PC-9 (cell line): ENCODE measurements at places on chromosomes 5 and 9. TPM values are rescaled to one million over a fixed set of nuclear protein-coding genes. Genes with fewer than 3 reads are reported as not detected.

- no peak overlapping the region for H3K4me3 ChIP-seq
- DNase-seq, result no peak
- H3K27ac ChIP-seq, result no peak overlapping the region
- no peaks in the 10 kb centered on the region for H3K36me3 ChIP-seq
- no peaks in the 10 kb centered on the region for H3K4me1 ChIP-seq
- no peaks in the 10 kb centered on the region for H3K27me3 ChIP-seq
Measured at GRCh38 chr9:28056006-28056405, 482.7 kb upstream of the C9orf72 start.

Gene IFNK
- not detected in 2 replicates for total RNA-seq

Gene LAMC3
- total RNA-seq, result 0.38 and 0.41 TPM in 2 replicates

Gene SLC4A9
- 0.20 and 0.53 TPM in 2 replicates for total RNA-seq

DNA sequence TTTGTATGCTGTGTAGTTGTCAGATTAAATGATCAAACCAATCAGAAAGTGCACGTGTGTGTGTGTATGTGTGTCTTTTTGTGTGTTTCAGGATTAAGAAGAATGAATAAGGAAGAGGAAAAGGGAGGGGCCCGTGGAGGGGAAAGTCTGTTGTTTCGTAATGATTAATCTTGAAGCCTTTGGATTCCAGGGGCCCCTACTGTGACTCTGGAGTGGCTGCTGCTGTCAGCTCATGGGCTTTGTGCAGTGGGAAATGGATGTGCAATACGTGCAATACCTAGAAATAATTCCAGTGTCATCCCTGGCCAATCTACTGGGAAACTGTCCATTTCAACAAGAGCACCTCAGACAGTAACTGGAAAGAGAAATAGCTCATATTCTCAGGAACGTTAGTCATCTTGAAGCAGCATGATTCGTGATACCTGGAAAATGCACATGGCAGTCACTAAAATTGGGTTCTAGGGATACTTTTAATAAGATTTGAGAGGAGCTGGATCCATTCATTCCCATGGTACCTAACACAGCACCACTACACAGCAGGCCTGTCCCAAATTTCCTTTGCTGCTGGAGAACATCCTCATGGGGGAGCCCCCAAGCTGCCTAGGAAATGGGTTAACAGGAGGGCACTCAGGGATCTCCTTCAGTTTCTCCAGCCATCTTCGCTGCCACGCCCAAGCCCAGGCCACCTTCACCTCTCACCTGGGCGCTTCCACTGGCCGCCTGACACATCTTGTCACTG, 186.3 kb downstream of the NR3C1 start:
- H3K4me1 ChIP-seq, result no peaks in the 10 kb centered on the region
- no peak overlapping the region for H3K27ac ChIP-seq
- DNase-seq, result no peak
- H3K27me3 ChIP-seq, result no peaks in the 10 kb centered on the region

Gene IL3
- not detected in 2 replicates for total RNA-seq
